ENCODE measurements at places on chromosomes 3 and 15.

DNA sequence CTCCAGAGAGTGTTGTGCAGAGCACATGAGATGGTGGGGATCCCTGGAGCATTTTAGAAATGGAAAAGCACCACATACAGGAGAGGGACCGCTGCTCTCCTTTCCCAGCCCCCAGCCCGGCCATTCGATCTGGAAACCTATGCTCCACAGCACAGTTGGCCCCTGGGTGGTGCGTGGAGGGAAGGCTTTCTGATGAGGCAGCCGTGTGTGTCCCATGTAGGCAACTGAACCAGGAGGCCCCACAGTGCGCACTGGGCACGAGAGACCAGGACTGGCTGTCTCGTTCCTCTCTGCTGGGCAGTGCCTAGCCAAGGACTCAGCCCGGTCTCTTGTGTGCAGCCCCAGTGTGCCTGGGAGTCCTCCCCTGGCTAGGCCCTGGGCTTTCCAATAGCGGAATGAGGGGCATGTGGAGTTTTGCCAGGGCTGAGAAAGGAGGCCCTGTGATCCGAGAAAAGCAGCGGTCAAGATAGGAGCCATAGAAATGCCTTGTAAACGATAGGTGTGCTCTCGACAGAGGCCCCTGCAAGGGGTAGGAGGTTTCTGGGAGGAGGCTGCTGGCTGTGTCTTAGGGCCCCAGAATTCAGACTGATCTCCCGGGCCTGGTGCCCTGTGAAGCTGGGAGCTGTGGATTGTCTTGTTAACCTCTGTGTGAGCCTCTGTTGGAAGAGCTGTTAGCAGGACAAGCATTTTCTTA, 39.0 kb downstream of the CHDH start:
- no peak for DNase-seq

DNA sequence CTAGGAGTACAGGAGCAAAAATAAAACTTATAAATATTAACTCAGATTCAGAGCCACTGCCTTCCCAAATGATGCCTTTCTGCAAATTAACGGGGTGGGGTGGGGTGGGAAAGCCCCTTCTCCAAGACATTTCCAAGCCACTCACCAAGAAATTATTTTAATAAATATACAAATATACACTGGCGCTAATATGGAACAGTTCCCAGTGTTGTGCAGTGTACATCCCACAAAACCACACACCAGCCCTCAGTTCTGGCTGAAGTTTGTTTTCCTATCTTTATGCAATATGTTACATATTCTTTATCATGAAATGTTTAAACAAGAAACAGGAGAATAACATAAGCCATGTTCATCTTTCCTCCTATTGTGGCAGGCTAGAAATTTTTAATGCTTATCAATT, 53.0 kb upstream of the GYG1 start:
- peak; percentile 51 for DNase-seq

DNA sequence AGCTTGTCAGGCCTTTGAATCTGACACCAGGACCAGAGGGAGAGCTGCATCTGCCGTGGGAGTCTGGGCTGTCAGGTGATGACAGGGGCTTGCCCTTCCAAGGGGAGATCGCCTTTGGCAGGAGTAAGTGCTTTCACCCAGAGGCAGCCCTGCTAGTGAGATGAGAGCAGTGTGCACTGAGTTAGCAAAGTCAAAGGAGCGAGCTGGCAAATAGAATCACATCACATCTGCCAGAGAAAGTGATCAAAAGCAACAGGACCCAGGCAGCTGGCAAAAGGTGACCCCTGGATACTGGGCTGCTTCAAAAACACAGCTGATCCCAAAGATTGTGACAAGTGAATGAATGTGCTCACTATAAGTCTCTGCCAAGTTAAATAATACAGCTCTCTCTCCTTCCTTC, 36.1 kb upstream of the PYDC2 start:
- no peak for DNase-seq

- peak; percentile 20 for DNase-seq
Observed at GRCh38 chr15:90902840-90903732, at the start of gene MAN2A2. Gene MAN2A2 (plus strand): TSS chr15:90903302. CDS start chr15:90904208, 906 bp downstream.

DNA sequence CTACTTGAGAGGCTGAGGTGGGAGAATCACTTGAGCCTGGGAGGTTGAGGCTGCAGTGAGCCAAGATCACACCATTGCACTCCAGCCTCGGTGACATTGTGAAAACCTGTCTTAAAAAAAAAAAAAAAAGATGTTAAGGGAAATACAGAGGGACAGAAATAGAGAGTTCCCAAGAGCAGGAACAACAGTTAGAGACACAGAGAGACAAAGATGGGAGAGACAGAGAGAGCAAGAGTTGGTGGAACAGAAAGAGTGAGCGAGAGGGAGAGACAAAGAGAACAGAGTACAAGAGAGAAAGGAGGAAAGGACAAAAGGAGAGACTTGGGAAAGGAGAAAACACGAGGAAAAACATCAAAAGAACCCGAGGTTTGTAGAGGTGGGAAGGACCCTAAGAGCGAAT, 35.8 kb downstream of the BHLHE40 start:
- no peak for DNase-seq

- DNase-seq: no peak
Observed at GRCh38 chr3:128433837-128434165, 32.9 kb downstream of the DNAJB8 start.

DNA sequence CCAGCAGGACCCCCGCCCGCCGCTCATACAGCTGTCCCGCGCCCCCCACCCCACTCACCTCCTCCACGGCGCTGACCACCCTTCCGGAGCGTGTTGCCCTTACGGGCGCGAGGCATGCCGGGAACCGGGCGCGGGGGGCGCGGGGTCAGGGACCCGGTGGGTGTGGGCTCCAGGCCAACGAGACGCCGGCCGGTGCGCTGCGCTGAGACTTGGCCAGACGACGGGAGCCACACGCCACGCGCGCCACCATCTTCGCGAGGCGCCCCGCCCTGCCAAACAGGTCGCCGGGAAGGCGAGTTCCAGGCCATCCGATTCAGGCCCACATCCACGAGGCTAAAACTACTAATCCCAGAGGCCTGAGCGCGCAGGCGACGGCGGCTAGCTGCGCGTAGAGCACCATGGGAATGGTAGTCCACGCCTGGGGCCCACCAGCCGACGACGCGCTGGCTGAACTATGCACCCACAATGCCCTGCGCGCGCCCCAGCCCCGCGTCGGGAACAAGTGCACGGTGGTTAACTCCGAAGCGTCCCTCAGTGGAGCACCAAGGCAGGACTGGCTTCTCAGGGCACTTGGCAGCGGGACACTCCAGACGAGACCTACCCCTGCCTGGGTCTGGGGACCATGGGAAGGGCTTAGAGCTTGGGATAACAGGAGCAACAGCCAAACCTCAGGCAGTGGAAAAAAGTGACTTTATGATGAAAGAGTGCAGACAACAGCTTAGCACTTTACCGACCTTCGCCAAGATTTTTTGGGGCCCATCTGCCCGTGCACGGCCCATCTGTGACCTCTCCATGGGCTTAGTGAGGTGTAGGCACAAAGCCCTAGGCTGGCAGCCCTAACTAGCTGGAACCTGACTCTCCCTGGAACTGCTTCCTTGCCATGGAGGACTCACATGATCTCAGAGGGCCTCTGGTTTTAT, at the start of gene IFRD2:
TSS of gene IFRD2 (minus strand) at position 271 of the 920 bp plus-strand sequence. CDS start at position 116, 155 bp downstream.
- DNase-seq: peak; percentile 99

GRCh38 chr3:188051801-188052168, 102.2 kb upstream of the LPP start:
- DNase-seq: peak; percentile 52

- DNase-seq: peak; percentile 39
Observed at GRCh38 chr3:174891524-174892203, 32.5 kb downstream of the NAALADL2 start.

- no peak for DNase-seq
Observed at GRCh38 chr3:101591071-101591470, 17.1 kb downstream of the PCNP start.

Data from choroid plexus epithelial cell (primary cell).